Activated T-cell treated with anti-CD3 and anti-CD28 coated beads, Interleukin-2, amount 50 U/mL, for 4 hours (primary cell): ENCODE measurements at places on chromosomes 2 and 18. TPM values are rescaled to one million over a fixed set of nuclear protein-coding genes. Genes with fewer than 3 reads are reported as not detected.

- DNase-seq, result no peak
These were observed 739.7 kb upstream of the DDX18 start for GRCh38 chr2:117074756-117075155.

DNA sequence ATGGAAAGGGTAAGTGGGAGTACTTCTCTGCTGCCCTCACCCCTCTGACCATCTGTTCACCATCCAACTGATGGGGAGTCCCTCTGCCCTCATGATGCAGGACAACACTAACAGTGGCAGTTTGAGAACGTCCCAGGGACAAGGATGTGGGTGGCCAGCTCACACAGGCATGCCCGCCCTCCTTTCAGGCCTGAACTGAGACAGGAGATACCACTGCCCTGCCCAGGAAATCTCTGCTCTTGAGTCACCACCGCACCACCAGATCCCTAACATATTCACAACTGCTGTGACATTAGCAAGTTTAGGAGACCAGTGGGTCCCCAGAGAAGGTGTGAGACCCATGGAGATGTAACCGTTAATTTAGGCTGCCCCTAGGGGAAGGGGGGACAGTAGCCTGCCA, 66.2 kb downstream of the TRAPPC8 start:
- DNase-seq, result no peak

The SERPINB3 gene
- total RNA-seq, result not detected

DNA sequence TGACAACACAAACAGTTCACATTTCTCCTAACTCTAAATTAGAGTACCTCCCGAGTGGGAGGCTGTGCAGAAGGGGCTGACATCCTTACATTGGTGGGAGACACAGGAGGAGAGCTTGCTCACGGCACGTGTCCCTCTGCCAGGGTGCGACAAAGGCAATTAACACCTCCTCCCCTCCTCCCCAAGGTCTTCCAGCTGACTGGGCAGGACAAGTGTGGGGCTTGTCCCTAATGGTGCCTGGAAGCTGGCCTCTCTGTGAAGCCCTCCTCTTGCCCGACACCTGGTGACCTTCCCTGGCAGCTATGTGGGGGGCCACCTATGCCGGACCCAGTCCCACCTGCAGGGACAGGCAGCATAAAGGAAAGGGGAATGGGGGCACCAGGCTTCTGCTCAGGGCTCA, 57.0 kb downstream of the FAM168B start:
- no peak for DNase-seq

- no peak for DNase-seq
These were observed 70.2 kb upstream of the LYPD6B start for GRCh38 chr2:148968301-148968700.

GRCh38 chr2:73821227-73821626, 7.5 kb upstream of the STAMBP start:
- no peak for DNase-seq

DNA sequence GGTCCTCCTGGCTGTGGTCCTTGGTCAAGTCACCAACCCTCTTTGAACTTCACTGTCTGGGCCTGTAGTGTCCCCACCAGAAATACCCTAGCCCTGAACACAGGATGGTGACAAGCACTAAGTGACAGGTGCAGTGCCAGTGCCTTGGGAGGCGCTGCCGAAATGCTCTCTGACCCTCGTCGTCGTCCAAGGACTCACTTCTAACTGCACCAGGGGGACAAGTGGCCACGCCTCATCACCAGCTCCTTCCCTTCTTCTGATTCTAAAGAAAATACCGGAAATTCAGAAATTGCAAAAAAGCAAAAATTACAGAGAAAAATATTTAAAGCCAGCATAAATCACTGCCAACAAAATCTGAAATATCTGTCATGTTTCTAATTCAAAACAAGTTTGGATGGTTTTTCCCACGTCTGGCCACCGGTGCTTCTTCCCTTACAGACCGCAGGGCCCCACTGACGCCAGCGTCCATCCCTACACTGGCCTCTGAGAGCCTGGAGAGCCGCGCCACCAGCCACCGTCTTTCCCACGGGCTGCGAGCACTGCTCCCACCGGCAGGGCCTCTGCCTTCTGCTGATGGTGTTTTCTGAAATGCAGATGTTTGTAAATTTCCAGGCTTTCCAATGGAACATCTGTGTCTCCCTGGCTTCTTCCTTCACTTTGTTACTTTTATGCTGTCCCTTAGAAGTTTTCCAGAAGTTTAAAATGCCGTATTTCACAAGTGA, 37.4 kb upstream of the GPC1 start:
- DNase-seq, result no peak

GRCh38 chr2:124646166-124646815, 621.2 kb downstream of the CNTNAP5 start:
- DNase-seq, result no peak
